ENCODE measurements at places on chromosomes 11 and 22.
A peak's percentile ranks its signal among the peaks of the same experiment; 100 is the strongest.

GRCh38 chr22:30457981-30458380, 13.8 kb downstream of the SEC14L3 start:
- no peak for DNase-seq

- no peak for DNase-seq
These were observed 6.0 kb downstream of the OR2AT4 start for GRCh38 chr11:75090671-75091177.

DNA sequence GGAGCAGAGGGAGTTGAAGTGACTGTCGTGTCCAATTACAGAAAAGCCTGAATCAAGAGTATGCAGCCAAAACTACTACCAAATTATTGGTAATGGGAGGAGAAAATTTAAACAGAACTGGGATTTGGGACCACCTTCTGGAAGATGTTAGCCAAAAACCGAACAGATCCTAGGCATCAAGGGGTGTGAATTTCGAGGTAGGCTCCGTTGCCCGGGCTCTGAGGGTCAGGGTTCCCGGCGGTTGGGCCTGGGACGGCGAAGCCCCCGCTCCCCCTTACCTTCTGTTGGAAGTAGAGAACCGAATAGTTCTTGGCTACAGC, 313 bp downstream of the PRCP start:
- DNase-seq, result no peak

DNA sequence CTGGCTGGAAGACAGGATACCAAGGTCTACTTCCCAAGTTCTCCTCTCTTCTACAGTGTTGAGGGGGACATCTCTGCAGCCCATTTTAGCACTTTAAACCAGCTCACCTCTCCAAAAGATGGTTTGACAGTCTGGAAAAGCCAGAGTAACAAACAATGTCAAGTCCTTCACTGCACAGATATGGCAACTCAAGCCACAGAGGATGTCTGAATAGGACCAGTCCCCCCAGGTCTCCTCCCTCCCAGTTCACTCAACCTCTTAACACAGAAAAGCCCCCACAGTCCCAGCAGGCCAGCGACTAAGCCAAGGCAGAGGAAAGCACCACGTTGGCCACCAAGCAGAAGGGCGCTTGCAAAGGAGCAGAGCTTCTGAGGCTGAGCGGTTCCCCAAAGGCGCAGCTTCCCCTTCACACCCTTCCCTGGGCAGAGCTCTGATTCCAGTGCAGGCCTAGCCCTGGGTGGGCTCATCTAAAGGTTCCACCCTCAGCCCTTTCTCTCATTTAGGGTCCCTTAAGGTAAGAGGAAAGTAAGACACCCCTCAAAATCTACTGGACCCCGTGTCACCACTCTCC, 62.7 kb downstream of the PAK1 start:
- DNase-seq, result peak; percentile 59

DNA sequence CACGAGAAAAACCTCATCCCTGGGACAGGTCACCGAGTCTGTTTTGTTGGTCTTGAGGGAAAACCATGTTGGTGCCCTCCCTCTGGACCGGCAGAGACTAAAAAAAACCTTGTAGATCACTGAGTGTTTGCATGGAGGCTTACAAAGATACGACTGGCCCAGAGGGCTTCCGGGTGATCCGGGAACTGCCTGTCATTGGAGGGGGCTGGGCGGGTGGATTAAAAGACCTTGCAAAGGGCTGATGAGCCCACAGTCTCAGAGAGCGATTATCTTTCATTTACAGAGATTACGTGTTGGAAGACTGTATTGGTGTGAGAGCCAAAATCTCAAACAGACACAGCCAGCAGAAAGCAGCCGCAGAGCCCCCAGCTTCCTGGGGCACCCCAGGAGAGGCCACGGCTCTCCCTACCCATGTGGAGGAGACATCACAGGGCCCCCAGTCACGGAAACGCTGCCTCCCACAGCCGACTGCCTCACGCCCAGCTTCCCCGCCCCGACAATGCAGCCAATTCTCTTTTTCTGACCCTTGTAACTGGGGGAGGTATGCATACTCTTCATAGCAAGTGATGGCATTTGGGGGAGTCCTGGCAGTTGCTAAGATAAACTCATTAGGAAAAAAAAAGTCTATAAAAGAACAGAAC, 426.4 kb downstream of the CTTN start:
- DNase-seq, result peak; percentile 34
